ENCODE measurements at places on chromosomes 1 and 21.
A peak's percentile ranks its signal among the peaks of the same experiment; 100 is the strongest.

GRCh38 chr1:112618721-112619517 is at the start of gene ST7L:
TSS of gene ST7L (minus strand) at chr1:112619141. CDS start at chr1:112619113, 28 bp downstream.
- DNase-seq = no peak

DNA sequence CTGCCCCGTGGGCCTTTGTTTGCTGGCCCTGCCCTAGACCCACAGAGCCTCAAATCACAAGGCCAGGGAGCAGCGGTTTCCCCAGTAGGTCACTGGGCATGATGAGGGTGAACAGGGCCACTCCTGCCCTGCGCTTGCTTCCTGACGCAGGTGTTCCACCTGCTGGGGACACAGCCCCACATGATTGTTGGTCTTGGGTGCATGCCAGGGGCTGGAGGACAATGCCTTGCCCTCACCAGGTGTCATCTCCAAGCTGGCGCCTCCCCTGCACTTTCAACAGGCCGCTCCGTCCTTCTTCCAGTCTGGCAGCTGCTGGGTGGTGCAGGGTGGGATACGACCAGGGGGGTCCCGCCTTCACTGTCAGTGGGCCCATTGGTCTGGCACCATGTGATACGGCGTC is 24.3 kb downstream of the IL10RB start:
- no peak for DNase-seq

GRCh38 chr1:118948351-118948750 is 39.8 kb downstream of the TBX15 start:
- DNase-seq = no peak

DNA sequence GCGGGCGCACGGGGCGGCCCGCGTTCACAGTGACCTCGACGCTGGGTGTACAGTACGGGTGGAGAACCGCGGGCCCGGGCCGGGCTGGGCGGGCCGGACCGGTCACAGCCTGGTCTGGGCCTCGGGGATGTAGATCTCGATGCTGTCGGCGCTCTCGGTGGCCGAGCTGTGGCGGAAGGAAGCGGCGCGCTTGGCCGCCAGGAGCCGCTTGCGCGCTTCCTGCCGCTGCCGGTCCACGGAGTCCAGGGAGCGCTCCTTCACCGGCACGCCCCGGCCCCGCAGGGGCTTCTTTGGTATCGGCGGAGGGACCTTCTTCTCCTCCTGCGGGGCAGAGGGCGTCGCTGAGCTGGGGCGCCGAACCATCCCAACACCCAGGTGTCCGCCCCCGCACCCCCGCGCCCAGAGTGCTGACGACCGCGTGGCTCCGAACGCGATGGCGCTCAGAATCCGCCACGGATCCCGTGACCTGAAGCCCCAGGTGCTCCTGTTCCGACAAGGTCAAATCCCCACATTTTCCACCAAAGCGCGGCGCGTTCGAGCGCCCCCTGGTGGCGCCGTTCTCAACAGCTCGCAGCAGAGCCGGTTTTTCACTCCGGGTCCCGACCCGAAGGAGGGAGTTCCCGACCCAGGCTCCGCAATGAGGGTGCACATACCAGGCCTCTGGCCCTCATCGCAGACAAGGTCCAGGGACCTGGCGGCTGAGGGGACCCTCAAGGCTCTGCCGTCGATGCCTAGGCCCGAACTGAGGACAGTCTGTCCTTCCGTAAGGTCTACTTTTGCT is 6.6 kb upstream of the SMIM12 start:
- no peak for DNase-seq

DNA sequence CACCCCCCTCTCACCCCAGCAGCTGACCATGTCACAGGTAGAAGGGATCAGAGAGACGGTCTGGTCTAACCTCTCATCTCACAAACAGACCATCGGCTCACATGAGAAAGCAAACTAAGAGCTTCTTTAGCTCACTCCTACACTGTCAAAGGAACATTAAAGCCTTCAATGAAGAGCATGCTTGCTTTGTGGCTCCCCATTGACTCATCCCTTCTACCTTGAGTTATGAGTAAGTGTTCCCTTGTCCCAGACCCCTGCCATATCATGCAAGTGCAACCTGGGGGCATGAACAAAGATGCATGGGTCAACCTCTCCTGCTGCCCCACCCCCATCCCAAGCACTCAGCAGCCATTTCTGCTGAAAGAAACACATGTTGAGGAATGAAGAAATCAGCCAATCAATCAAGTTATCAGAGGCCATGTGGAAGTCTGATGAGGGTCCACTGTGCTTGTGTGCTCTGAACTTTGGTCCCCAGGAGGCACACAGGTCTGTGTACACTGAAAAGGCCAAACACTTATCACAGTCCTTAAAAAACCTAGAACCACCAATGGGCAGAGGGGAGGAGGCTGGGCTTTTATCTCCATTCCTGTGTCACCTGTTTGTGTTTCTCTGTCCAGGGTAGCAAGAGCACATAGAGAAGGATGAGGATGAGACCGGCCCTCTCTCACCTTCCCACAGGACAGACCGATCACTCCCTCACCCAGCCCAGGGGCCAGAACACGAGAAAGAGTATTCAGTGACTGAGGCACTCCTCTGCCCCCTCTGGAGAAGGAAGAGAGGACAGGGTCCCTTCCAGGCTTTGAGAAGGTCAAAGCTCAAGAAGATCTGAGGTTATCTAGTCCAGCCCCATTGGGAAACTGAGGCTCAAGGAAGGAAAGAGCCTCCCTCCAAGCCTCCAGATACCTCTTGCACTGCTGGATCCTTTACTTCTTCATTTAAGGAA is 9.5 kb downstream of the ETNK2 start:
- no peak for DNase-seq

DNA sequence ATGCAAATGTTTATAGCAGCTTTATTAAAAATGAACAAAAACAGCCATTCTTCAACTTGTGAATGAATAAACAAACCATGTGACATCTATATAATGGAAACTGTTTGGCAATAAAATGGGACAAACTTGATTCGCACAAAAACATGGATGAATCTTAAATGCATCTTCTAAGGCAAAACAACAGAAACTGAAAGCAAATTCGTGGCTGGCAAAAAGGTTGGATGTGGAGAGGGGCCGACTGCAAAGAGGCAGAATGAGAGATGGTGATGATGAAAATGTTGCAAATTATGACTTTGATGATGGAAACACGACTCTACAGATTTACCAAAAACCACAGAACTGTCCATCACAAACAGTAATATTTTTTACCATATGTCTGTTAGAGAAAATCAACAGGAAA is 327.0 kb upstream of the NR5A2 start:
- DNase-seq = no peak

- DNase-seq = no peak
Measured at GRCh38 chr1:37728416-37728815, 36.1 kb downstream of the CDCA8 start.

- DNase-seq = no peak
Measured at GRCh38 chr1:233144434-233144833, 151.1 kb downstream of the PCNX2 start.

GRCh38 chr1:187157552-187157951 is 328.8 kb downstream of the PLA2G4A start:
- no peak for DNase-seq

DNA sequence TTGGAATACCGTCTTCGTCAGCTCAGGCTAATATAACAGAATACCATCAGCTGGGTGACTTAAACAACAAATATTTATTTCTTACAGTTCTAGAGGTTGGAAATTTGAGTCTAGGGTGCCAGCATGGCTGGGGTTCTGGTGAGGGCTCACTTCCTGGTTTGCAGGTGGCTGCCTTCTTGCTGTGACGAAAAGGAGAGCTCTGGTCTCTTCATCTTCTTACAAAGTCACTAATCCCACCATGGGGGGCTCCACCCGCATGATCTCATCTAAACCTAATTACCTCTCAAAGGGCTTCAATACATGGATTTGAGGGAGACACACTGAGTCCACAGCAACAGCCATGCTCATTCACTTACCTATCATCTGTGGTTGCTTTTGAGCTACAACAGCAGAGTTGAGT is 78.3 kb downstream of the PSMG1 start:
- DNase-seq = no peak

- no peak for DNase-seq
Measured at GRCh38 chr1:47555841-47556560, 118.2 kb downstream of the FOXD2 start.

GRCh38 chr21:44547656-44548331 is 3.5 kb downstream of the KRTAP10-2 start:
- DNase-seq = no peak

GRCh38 chr1:24759492-24759891 is 14.2 kb downstream of the CLIC4 start:
- DNase-seq = no peak

- no peak for DNase-seq
Measured at GRCh38 chr1:10637834-10638558, 158.4 kb downstream of the CASZ1 start.

GRCh38 chr1:111948209-111949171 is 41.0 kb downstream of the KCND3 start:
- peak; percentile 3 for DNase-seq

DNA sequence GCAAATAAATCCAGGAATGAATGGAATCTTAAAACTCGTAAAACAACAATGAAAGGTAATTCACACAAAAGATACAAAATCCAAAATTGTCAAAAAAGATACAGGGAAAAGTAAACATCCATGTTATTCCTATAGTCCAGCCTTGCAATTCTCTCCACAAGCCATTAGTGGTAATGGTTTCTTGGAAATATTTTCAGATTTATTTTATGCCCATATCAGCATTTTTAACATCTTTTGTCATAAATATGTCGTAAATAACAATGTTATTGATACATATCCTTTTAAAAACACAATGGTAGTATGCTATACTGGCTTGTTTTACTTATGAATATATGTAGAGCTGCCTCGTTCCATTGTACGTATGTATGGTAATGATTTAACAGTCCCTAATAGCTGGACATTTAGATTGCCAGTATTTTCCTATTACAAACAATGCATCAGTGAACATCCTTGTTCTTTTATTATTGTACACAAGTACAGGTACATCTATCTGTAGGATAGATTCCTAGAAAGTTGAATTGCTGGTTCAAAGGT is 30.6 kb downstream of the DNTTIP2 start:
- DNase-seq = no peak

- DNase-seq = no peak
Measured at GRCh38 chr1:201381130-201381529, 3.6 kb upstream of the TNNT2 start.

DNA sequence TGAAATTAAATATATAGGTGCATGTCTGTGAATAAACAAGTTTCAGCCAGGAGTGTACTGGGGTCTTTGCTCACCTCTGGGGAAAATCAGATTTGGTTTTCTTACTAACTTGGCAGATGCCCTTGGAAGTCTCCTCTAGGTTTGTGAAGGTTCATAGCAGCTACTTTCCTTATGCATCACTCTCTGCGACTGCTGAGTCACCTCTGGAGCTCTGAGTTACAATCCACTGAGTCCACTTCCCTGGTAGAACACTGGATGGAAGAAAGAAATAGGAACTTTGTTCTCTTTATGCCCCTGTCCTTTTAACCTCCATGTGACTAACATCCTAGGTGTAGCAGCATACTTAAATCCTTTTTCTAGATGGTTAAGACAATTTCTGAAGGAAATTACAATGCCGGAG is 4.4 kb upstream of the FASLG start:
- no peak for DNase-seq

DNA sequence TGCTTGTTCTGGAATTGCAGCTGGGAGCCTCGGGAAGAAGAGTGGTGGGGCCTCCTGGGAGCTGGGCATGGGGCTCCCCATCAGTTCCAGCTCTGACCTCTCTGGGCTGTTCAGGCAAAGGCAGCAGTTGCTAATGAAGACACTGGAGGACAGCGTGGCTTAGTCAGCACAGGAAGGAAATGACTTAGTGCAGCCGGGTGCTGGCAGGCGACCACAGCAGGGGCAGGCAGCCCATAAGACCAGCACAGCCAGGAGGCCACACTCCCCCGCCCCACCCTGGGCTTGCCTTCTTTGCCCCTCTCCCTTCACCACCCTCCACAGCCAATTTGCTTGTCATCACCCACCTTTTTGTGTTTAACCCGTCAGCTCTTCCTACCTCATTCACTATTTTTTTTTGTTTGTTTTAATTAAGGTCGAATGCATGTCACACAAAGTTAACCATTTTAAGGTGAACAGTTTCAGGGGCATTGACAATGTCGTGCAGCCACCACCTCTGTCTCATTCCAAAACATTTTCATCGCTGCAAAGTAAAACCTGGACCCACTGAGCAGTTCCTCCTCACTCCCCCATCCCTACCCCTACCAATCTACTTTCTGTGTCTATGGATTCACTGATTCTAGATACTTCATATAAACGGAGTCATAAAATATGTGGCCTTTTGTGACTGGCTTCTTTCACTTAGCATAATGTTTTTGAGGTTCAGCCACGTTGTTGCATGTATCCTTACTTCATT is 10.9 kb downstream of the OLIG2 start:
- peak; percentile 13 for DNase-seq

GRCh38 chr1:235270625-235271024 is 57.4 kb downstream of the ARID4B start:
- peak; percentile 23 for DNase-seq

GRCh38 chr1:40313329-40313957 is 3.6 kb downstream of the COL9A2 start:
- DNase-seq = no peak

DNA sequence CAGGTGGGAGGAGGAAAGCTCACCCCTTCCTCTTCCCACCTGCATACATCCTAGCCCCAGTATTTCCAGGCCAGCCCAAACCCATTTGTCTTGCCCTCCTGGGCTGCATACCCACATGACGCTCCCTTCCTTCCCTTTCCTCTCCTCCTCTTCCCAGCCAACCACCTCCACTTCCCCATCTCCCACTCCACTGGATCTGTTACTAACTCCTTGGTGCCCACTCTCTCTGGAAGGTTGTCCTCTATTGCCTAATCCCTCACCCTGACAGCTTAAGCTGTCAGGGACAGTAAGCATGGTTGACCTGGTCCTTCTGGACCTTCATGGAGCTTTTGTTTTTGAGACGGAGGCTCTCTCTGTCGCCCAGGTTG is 23.0 kb upstream of the SYNC start:
- DNase-seq = no peak

DNA sequence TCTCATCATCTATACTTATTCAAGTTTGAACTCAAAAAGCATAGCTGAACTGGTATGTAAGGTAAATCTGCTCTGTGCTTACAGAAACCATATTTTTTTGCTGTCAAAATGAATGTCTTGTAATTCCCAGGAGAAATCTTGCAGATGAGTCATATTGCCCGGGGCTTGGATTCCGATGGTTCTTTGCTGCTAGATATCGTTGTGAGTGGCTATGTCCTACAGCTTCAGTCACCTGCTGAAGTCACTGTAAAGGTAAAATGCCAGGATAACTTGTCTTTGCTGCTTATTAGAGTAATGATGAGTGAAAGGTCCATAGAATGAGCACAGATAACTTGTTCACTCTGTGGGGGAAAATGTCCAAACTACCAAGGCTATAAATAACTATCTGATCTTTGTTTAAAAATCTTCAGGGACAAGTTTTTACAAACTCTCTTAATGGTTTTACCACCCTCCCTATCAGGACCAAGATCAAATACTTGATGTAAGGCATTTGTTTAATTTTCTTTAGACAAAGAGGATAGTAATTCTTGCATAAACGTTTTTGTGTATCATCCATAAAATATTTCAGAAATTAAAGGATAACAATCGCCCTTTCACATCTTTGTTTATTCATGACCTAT is 222.3 kb downstream of the TPR start:
- peak; percentile 63 for DNase-seq

Measured in AG09309 (cell line).